ENCODE measurements at places on chromosomes 3 and 15.

DNA sequence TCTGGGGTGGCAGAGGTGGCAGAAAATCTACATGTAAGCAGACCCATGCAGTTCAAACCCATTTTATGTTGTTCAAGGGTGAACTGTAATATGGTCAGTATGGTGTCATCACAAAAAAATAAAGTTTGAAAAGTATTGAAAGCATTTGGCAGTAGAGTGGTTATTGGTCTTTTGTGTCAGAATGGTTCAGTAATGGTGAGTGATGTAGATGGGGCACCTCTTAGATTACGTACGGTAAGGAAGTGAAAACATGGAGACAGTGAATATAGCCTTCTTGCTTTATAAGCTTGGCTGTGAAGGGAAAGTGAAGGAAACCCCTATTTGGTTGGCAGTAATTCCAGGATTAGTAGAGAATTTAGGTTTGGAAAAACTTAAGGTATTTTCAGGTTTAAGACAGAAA lies 17.2 kb upstream of the CCNB2 start:
- no peak for DNase-seq

GRCh38 chr3:46416125-46416810 lies 9.2 kb downstream of the CCRL2 start:
- peak; percentile 33 for DNase-seq

DNA sequence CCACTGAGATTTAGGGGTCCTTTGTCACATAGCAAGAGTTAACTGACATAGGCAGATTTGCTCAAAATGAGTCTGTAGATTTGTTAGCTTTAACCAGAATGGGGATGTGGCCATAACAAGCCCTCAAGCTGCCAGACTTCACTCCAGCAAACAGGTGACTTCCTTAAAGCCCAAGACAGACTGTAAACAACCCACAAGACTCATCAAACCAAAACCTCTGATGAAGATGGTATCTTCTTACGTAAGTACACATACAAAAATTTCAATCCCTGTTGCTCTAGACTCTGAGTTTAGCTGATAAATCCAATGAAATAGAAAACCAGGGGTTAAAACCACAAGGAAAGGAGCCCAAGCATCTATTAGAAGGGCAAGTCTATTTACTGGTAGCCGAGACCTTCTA lies 18.2 kb upstream of the ZBTB20 start:
- no peak for DNase-seq

DNA sequence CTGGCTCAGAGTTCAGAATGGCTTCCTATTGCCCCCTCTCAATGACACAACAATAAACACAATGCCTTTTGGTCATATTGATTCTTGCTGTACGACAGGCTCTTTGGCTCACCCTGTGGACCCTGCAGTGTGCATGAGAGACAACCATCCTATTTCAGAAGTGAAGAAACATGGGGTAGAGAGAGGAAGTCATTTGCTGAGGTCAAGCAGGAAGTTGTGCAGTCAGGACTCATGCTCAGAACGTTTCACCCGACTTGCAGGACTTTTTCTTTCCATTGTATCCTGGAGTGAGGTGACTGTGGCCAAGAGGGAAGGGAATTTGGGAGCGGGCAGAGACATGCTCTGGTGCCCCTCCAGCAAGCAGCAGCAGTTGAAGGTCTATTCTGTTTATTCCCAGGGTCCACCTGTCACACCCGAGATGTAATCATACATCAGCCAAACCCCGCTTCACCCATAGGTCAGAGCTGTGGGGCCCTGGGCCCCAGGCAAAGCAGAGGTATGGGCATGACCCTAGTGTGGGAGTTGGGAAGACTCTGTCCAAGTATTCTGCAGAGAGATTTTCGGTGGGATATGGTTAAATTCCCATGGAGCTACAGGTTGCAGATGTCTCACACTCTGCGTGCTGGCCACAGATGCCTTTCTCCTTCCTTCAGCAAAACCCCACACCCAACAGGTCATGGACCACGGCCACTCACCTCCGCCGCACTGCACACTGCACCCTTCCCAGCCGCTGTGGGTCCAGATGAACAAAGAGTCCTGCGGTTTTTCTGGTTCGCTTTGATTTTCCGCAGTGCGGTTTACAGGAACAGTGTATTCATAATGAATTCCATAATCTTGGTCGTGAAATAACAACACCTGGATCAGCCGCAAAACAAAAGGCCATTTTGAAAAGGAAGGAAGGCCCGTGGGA lies 290.6 kb downstream of the ADAMTS17 start:
- no peak for DNase-seq

GRCh38 chr3:133162670-133163305 lies 124.6 kb downstream of the TMEM108 start:
- no peak for DNase-seq

- DNase-seq: no peak
Observed at GRCh38 chr3:5645692-5646410, 458.3 kb downstream of the EDEM1 start.

GRCh38 chr3:111246967-111247760 lies 175.5 kb downstream of the NECTIN3 start:
- no peak for DNase-seq

- DNase-seq: no peak
Observed at GRCh38 chr3:126551839-126552687, 6.7 kb downstream of the C3orf22 start.

GRCh38 chr3:25080461-25080860 lies 347.6 kb upstream of the RARB start:
- no peak for DNase-seq

GRCh38 chr3:10189557-10190354 lies 25.0 kb downstream of the IRAK2 start:
- no peak for DNase-seq

GRCh38 chr15:64792282-64792681 lies 16.9 kb upstream of the RBPMS2 start:
- DNase-seq: no peak

DNA sequence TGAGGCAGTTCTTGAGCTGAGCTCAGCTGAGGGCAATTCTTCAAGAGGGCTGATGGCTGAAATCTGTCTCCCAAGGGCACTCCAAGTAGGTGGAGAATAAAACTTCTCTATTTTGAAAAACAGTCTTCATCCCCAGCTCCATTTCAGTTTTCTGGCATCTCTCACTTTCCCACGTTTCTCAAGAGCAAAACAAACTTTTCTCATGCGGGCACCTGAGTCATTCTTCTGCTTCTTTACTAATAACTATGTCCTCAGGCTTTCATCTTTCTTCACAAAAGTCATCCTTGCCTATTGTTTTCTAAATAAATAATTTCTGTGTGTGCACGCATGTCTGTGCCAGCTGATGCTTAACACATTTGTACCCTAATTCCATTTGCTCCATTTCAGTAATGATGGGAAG lies 96.1 kb upstream of the NUDT16 start:
- no peak for DNase-seq

- DNase-seq: no peak
Observed at GRCh38 chr3:116886202-116886893, 176.8 kb downstream of the TUSC7 start.

GRCh38 chr3:169271936-169272335 lies 391.6 kb downstream of the MECOM start:
- DNase-seq: no peak

GRCh38 chr15:38389924-38390542 lies 63.9 kb upstream of the FAM98B start:
- DNase-seq: no peak

DNA sequence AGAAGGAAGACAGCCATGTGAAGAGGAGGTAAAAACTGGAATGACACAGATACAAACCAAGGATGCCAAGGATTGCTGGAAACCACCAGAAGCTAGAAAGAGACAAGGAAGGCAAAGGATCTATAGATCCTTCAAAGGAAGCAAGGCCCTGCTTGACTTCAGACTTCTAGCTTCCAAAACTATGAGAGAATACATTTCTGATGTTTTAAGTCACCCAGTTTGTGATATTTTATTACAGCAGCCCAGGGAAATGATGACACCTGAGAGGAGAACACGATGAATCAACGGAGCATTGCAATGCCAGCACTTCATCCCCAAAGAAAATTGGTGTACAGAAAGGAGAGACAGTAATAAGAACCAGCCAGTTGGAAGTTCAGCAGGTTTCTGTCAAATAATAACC lies 116.3 kb downstream of the MAGI1 start:
- no peak for DNase-seq

GRCh38 chr3:191085091-191085490 lies 114.0 kb upstream of the OSTN start:
- no peak for DNase-seq

- no peak for DNase-seq
Observed at GRCh38 chr3:127731546-127732289, 59.0 kb downstream of the ABTB1 start.

- no peak for DNase-seq
Observed at GRCh38 chr3:58728723-58729122, 62.1 kb upstream of the FAM3D start.

GRCh38 chr15:65571971-65572370 lies 39.0 kb downstream of the INTS14 start:
- no peak for DNase-seq

DNA sequence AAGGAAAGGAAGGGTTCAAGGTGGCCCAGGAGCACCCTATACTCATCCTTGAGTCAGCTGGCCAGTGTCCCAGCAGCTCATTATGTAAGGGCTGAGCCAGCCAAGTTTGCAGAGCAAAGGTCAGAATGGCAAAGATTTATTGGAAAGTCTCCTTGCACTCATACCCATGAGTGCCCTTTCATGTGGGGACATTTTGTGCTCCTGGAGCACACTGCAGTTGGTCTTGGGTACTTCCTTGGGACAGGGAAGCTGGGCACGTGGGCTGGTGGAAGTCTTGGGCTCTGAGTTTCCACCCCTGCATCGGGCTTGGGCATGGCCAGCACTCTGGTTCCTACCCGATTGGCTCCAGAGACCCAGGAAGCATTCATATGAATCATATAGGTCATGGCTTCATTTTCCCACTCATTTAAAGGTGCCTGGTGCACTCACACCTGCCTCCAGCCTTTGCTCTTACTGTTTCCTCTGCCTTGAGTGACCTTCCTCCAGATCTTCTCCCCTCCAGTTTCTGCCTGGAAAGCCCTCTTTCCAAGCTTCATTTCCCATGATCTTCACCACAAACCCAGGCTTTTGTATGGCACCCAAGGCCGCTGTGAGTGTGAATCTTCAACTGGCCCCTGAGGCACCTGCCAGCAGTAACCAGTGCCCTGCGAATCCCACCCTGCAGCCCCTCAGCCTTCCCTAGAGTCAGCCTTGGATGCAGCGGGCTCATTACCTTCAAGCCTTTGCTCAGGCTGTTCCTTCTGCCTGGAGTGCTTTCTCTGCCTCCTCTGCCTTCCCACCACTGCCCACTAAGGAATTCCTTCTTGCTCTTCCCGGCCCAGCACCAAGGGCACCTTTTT lies 10.5 kb upstream of the PRKCD start:
- DNase-seq: no peak

- DNase-seq: no peak
Observed at GRCh38 chr3:111134302-111134701, 62.7 kb downstream of the NECTIN3 start.

DNA sequence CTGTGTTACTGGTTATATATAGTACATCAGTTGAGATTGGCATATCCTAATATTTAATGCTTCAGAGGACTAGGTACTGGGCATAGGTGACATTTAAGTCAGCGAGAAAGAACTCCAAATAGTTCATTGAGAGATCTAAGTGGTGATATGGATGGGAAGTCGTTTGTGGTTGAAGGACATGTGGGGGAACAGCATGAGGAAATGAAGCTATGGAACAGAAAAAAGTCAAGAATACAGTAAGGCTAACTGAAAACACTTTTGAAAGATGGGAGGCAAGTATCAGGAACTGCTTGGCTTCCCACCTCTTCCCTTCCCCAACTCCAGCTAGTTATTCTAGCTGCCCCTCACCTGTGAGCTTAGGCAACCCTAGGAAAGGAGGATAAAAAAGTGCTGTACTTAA lies 3.7 kb upstream of the MYO5A start:
- DNase-seq: no peak

Data from NCI-H2081 treated with DMSO at 0.1 percent for 48 hours (cell line).